ENCODE measurements at places on chromosomes 13 and 19.

DNA sequence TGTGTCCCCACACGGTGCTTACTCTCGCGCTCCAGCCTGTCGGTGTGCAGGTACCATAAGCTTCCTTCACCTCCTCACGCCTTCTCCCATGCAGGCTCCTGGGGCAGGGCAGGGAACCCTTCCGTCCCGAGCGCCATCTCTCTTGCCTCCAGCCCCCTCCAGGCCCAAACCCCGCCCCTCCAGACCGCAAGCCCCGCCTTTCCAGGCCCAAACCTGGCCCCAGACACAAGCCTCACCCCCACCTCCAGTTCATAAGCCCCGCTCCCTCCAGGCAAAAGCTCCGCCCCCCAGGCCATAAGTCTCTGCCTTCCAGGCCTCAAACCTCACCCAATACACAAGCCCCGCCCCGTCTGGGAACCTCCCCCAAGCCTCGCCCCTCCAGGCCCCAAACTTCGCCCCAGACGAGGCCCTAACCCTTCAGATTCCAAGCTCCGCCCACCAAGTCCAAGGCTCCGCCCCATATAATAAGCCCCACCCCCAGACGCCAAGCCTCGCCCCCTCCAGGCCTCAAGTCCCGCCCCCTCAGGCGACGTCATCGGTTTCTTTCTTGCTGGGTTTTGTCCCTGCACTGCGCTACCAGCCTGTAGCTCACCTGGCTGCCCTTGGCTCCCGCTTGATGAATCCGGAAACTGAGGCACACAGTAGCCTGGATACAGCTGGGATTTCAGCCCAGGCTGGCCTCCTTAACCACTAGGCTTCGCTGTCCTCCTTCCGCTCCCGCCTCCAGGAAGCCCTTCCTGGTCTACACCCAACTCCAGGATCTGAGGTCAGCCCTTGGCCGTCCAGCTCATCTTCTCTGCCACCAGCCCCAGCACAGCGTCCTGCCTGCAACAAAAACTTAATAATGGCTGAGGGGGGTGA lies 16.1 kb downstream of the MKNK2 start:
- DNase-seq: no peak

DNA sequence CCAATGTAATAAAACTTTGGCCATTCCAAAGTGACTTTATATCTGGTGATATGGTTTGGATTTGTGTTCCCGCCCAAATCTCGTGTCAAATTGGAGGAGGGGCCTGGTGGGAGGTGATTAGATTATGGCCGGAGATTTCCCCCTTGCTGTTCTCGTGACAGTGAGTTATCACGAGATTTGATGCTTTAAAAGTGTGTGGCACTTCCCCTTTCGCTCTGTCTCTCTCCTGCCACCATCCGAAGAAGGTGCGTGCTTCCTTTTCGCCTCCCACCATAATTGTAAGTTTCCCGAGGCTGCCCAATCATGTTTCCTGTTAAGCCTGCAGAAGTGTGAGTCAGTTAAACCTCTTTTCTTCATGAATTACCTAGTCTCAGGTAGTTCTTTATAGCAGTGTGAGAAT lies 9.3 kb upstream of the NALCN start:
- no peak for DNase-seq

DNA sequence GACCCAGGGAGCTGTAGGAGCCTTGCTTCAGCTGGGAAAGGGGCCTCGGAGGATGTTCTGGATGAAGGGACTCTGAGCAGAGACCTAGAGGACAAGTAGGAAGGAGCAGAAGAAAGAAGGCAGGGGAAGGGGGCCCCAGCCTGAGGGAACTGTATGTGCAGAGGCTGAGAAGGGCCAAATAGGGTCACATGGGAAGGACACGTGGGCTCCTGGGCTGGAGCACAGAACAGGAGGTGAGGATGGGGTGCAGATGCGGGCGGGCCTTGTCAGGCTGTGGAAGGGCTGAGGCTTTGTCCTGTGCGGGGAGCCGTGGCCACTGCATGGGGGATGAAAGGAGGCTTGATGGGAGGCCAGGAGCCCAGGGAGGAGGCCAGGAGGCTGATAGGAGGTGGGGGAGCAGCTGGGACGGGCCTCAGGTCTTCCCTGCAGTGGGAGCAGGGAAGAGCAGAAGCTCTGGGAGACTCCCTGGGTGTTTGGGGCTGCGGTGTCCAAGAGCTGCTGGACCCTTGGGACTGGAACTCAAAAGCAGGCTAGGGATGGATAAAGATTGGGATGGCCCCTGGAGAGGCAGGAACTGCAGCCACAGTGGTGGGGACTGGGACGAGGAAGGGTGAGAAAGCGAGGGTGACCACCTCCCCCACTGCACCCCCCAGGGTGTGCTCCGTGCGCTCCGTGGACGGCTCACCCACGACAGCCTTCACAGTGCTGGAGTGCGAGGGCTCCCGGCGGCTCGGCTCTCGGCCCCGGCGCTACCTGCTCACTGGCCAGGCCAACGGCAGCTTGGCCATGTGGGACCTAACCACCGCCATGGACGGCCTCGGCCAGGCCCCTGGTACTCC lies 11.4 kb upstream of the LTBP4 start:
- no peak for DNase-seq

GRCh38 chr19:33811736-33812387 lies 15.2 kb downstream of the KCTD15 start:
- no peak for DNase-seq

DNA sequence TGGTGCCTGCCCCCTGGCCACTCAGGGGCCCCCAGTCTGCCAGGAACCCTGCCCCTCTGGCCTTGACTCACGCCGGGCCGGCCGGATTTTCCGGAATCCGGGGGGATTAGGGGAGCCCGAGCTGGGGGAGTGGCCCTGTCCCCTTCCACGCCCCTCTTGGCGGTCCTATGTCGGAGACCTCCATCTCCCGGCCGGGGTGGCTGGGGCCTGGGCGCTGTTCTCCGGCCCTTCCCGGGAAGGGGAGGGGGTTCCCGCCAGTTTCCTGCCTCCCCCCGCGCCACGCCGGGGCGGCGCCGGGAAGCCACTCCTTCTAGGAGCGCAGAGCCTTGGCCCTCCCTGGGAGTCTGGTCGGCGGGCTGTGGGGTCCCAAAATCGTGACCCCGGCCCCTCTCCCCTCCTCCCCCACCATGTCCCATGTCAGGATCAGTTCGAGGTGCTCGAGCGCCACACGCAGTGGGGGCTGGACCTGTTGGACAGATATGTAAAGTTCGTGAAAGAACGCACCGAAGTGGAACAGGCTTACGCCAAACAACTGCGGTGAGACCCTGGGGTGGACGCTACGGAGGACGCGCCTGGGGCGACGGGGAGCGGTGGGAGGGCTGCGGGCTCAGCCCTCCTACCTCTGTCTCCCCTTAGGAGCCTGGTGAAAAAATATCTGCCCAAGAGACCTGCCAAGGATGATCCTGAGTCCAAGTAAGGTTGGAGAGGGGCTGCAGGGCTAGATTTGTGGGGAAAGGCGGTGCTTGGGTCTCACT lies 1.3 kb downstream of the TRIP10 start:
- DNase-seq: no peak

GRCh38 chr19:30479231-30479630 lies 107.0 kb downstream of the ZNF536 start:
- no peak for DNase-seq

DNA sequence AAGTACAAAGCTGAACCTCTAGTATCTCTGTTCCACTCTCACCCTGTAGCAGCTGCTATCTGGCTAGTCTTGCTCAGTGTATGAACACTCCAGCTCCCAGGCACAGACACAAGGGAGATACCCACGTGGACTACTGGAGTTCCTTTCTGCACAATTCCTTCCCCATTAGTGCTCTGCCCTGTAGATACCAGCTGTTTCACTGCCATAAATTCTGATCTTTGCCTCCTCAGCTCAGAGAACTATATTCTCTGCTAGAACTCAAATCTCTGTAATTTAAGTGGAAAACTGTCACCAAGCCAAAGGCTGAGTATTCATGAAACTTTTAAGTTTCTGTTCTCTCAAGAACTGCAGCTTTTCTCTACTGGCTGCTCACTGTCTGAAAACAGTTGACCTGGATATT lies 273.7 kb downstream of the DIAPH3 start:
- no peak for DNase-seq

DNA sequence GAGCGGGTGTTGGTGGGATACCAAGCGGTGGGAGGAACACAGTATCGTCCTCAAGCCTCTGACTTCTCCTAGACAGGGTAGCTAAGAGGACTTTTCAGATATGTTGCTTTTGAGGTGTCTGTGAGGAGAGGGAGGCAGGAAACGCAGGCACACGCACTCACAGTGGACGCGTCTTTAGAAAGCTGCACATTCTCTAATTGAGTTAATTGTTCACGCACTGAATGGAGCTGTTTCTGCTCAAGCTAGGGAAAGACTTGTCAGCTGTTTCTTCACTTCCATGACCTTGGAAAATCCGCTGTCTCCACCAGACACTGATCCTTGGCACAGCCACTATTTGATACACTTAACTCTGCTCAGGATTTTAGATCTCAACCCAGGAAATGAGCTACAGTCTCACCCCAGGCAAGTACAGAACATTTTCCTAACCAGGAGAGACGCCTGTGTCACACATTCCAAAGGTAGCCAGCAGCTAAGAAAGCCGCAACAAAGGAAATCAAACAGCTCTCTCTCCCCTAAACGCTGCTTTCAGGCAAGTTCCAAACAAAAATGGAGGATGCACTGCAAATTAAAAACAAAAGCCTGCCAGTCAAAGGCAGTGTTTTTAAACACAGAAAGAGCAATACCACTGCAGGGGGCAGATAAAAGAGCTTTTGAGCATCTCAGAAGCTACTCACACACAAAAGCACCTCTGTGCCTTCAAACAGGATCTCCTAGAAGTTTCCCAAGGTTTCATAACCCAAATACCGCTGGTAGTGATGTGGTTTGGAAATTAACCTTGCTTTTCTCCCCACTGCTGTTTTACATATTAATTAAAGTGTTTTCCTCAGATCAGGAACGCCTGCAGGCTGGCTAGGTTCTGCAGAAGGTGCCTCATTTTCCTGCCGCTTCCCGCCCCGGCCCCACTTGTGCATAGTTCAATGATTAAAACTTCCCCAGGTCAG lies 57.3 kb downstream of the IRS2 start:
- DNase-seq: no peak

DNA sequence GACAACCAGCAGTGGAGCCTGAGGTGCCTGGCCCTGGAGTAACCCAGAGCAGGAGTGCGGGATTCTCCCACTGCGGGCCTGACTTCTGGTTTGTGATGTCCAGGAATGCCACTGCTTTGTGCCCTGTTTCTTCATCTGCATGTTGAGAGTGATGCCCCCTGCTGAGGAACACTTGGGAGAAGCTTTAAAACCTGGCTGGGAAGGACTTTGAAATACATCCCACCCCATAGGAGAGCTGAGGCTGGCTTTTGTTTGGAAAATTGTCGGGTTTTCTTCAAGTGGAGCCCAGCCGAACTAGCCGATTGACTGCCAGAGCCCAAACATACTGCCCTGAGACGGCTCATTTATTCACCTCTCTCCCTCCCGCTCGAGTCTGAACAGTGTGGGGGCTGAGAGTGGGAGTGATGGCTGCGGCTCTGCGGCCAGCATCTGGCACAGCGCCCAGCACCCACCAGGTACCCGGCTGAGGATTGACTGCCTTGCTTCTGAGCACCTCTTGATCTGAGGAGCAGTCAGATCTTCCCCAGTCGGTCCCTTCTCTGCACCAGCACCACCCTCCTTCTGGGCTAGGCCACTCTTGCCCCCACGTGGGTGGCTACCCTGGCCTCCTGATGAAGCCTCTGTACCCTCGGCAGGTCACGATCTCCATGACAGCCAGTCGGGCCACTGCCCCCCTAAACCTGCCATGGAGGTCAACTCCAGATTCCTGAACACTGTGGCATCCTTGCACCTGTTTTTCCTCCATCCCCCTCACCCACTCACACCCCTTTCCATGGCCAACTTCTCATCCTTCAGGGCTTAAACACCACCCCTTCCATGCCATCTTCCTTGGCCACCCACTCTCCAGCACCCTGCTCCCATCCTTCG lies 148.9 kb downstream of the SIPA1L3 start:
- no peak for DNase-seq

- DNase-seq: no peak
Observed at GRCh38 chr19:58518256-58519086, 1.1 kb downstream of the ZBTB45 start.

DNA sequence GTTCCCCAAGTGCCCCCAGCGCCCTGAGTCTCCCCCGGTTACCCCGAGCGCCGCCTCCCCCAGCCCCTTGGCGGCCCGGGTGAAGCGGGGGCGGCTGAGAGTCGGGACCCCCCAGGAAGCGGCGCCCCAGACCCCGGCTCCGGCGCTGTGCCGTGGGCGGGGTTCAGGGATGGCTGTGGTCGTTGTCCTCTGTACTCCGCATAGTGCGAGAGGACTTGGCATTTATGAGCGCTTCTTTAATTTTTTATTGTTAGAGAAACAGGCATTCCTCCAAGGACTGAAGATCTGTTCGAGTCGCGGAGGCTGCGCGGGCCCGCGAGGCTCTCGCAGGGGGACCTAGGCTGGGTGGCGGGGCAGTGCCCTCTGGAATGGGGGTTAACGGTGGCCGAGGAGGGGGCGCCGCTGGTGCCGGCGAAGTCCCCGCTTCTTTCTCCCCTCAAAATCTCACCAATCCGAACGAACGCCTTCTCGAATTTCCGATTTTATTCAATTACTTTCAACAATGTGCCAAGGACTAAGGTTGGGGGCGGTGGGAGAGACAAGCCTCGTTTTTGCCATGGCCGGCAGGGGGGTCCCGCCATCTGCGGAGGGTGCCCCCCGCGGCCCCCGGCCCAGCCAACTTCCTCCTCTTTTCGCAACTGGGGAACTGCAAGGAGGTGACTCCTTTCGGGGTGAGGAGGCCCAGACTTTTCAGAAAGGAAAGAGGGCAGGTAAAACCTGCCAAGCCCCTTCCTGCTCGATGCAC lies 596 bp upstream of the GJB2 start:
- DNase-seq: no peak

DNA sequence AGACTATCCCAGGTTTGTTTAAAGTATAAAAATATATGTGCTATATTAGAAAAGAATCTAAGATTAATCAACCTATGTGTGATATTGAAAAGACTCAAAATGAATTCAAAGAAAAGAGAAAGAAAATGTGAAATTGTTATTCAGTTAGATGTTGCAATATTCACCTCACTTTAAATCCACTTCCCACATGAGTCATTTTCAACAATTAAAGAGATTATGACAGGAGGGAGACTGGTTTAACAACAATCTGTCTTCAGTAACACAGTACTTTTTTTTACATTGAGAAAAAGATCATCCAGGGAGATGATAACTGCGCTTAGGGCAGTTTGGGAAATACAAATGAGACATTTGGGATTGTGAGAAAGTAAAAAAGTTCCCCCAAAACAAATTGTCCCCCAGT lies 1246.2 kb downstream of the SLITRK1 start:
- DNase-seq: no peak

- no peak for DNase-seq
Observed at GRCh38 chr19:49594993-49595818, 4.2 kb downstream of the PRR12 start.

DNA sequence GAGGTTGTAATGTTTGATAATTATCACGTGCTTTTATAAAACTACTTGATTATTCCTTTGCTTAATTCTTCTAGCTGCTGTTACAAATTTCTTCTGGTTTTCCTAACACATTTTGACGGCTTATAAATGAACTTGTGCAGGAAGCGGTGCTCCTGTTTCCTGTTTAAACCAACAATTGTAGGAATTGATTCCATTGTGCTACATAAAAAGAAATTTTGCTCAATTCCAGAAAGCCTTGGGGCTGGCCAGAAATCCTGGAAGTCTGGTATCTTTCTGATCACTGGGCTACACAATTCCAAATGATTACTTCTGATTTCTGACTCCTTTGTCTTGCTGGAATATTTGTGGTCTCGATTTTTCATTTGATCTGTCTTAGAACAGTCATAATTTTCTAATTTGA lies 14.9 kb downstream of the RFC3 start:
- DNase-seq: no peak

- DNase-seq: no peak
Observed at GRCh38 chr19:14096272-14096992, 5.9 kb upstream of the SAMD1 start.

All from substantia nigra (tissue), 51 donors.